ENCODE measurements at places on chromosomes 2 and 18. TPM values are rescaled to one million over a fixed set of nuclear protein-coding genes. Genes with fewer than 3 reads are reported as not detected.

Gene SPATA3
- total RNA-seq: not detected

Gene KCNF1
- 0.29 TPM for total RNA-seq

Gene GREB1
- total RNA-seq: 2.2 TPM

Gene ESPNL
- total RNA-seq: 9.8 TPM

Gene FAHD2B
- total RNA-seq: 8.3 TPM

Gene GALNT5
- total RNA-seq: 81.0 TPM

Gene GRB14
- total RNA-seq: 0.29 TPM

Gene ACMSD
- not detected for total RNA-seq

Gene AFF3
- total RNA-seq: 0.66 TPM

Gene KLHL14
- total RNA-seq: not detected
